HS-27A (cell line): ENCODE measurements at places on chromosomes 16 and 17.

DNA sequence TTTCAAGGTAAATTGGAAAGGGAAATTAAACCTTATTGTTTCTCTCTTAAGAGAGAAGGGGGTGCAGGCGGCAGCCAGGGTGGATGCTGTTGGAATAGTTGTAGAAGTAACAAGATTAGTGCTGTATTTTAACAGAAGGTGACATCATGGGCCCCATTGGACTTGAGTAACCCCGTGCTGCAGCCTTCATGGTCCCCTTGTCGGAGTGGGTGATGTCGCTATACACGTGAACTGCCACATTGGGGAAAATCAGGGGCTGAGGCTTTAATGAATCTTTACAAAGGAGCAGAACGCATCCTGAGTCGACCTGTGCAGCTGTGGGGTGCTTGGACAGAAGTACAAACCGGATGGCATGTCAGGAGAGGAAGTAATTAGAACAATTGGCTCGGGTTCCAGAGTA is 3.2 kb downstream of the SNX11 start:
- no peak for DNase-seq

GRCh38 chr17:17351356-17351891 is 48.3 kb downstream of the NT5M start:
- DNase-seq: no peak

GRCh38 chr17:3754458-3755334 is 31.0 kb downstream of the HASPIN start:
- no peak for DNase-seq

DNA sequence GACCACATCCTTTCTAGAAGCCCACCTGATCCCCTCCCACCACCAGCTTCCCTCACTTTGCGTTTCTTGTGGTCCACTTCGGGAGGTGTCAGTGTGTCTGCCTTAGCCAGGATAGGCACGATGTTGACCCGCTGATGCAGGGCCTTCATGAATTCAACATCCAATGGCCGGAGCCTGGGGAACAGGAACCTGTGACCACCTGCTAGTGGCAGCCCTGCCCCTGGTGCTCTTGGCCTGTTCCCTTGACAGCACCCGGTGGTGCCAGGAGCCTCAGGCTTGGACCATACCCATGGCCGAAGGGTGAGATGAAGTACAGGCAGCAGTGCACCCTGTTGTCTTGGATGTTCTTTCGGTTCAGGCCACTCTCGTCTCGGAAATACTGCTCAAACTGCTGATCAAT is 7.2 kb upstream of the MTMR4 start:
- DNase-seq: no peak

DNA sequence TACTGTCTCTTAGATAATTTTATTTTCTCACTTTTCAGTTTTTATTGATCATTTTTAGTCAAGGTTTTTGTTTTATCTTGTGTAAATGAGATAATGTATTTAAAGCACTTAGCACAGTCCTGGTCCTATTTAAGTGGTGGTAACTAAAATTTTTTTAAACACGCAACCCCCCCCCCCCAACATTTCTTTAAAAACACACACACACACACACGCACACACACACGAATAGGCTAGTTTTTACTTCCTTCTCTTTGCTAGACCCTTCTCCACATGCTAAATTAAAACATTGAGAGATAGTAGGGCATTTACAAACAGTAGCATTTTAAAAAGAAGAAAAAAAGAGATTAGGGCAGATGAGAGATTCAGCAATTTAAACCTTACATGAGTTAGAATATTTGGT is 5.0 kb downstream of the NFATC3 start:
- DNase-seq: no peak

- no peak for DNase-seq
These were observed 43.4 kb downstream of the HNF1B start for GRCh38 chr17:37701496-37701898.

DNA sequence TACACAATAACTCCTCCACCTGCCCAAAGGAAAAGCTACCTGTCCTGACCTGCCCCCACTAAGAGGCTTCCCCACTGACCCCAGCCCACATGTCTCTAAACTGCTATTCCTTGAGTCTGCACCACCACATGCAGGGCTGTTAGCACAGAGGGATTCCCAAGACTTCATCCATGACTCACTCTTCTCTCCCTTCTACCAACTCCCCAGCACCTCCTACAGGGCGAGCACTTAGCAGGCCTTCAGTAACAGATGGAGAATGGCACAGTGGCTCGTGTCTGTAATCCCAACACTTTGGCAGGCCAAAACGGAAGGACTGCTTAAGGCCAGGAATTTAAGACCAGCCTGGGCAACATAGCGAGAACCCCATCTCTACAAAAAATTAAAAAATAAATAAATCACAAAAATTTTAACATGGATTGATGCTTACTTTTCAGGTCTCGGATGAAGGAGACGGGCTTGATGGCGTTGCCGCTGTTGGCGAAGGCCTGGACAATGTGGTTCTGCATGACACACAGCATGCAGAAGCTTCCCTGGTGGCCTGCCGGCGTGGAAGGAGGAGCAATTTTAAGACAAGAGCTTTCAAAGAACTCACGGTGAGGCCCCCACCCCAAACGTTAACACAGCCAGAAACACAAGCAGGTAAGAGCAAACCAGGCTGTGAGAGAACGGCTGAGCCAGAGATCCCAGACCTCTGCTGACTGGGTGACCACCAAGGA is 12.0 kb downstream of the USP36 start:
- no peak for DNase-seq

GRCh38 chr17:61574542-61575351 is 16.3 kb downstream of the NACA2 start:
- DNase-seq: no peak

DNA sequence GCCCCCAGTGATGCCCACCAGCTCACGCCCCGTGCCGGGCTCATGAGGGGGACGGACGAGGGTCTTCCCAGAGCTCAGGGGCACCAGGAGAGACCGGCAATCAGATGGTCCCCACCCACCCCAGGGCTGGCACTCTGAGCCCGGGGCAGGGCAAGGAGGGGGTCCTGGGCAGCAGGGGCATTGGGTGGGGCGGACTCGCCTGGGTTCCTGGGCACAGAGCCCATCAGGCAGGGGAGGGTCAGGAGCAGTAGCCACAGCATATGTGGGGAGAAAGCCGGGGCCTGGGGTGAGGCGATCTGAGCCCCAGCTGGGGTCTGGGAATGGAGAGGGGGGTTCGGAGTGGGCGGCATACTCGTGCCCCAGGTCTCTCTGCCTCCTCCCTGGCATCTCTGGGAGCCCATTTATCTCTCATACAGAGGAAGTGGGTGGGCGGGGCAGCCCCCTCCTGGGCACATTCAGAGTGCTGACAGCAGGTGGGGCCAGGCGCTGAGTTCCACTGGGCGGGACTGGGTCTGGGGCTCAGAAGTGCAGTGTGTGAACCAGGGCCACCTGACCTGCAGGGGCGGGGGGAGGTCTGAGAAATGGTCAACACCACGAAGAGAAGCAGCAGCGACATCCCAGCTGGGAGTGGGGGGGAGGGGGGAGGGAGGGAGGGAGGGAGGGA is 20.5 kb upstream of the UBE2I start:
- no peak for DNase-seq

- no peak for DNase-seq
These were observed 8.8 kb downstream of the RPL19 start for GRCh38 chr17:39208893-39209292.
